Stimulated activated CD8-positive, alpha-beta memory T cell treated with anti-CD3 and anti-CD28 coated beads, Interleukin-2, amount 100 ng/mL, for 1 hour (primary cell): ENCODE measurements at places on chromosomes 7 and 10.

DNA sequence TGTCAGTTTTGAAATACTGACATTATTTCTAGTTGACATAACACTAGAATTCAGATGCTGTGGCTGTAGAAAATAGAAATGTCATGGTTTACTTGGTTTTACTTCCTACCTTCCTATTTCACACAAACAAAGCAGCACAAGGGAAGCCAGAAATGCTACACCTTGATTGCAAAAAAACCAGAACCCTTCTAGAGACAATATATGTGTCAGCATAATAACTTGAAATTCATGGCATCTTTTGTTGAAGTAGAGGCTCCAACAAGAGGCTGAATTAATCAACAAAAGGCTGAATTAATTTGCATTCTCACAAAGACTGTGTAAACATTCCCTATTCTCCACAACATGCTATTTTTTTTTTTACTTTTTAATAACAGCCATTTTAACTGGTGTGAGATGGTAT, 25.2 kb downstream of the ZNF117 start:
- no peak for DNase-seq

- DNase-seq = no peak
These were observed 108.4 kb upstream of the TBX20 start for GRCh38 chr7:35362341-35362740.

DNA sequence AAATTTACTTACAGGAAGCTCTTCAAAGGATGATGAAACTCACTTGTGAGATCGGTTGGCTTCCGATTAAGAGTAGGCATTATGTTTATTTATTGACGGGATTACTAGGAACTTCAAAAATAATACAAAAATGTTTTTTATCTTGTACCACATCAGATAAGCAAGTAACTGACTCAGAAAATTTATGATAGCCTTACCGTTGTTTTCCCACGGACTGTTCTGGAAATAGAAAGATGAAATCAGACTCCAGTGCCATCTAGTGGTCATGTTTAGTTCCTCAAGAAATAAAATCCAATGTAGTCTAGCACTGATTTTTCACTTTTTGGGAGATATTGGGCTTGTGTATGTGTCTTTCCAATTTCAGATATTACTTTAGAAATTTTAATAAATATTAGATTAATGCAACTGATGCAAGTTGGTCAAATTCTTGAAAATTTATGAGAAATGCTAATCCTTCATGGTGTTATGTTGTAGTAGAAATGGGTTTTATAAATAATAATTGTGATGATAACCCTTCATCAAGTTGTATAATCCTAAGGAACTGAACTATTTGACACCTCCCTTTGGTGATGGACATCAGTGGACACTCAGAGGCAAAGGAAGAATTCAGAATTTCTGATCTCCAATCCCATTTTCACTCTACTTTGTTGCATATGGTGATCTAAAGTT, 168.8 kb downstream of the TMEM26 start:
- no peak for DNase-seq

DNA sequence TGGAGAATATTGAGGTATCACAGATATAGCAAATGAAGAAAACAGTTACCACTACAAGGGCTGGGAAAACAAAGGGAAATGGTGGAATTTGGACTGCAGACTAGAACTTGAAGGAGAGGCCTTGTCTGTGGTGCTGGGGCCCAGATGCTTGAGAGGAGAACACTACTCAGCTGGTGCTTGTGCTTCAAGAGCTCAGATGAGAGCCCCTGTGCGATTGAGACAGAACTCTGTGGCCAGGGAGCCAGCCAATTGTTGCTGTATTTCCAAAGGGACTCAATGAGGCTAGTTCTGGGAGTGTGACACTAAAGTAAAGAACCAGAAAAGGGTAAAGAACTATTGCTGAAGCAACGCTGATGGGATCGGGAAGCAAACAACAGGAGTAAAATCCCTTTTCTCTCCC, 406.5 kb upstream of the SEMA3D start:
- DNase-seq = no peak

GRCh38 chr7:42115795-42116194, 121.2 kb downstream of the GLI3 start:
- DNase-seq = no peak

DNA sequence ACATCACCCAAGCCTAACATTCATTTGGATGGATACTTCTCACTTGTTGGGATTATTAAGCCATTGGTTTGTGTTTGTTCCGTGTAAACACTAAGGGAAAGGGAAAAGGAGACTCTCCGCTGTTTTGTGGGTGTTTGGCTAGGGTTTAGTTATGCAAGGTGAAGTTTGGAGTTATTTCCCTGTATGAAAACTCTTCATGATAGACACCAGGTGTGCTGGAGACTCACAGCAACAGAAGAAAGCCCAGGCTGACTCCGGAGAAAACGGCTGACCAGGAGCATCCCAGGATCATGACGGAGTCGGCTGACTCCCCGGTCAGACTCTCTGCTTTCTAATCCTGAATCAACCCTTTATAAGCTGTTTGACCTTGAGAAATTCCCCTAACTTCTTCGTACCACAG, 94.1 kb upstream of the KLF6 start:
- no peak for DNase-seq

DNA sequence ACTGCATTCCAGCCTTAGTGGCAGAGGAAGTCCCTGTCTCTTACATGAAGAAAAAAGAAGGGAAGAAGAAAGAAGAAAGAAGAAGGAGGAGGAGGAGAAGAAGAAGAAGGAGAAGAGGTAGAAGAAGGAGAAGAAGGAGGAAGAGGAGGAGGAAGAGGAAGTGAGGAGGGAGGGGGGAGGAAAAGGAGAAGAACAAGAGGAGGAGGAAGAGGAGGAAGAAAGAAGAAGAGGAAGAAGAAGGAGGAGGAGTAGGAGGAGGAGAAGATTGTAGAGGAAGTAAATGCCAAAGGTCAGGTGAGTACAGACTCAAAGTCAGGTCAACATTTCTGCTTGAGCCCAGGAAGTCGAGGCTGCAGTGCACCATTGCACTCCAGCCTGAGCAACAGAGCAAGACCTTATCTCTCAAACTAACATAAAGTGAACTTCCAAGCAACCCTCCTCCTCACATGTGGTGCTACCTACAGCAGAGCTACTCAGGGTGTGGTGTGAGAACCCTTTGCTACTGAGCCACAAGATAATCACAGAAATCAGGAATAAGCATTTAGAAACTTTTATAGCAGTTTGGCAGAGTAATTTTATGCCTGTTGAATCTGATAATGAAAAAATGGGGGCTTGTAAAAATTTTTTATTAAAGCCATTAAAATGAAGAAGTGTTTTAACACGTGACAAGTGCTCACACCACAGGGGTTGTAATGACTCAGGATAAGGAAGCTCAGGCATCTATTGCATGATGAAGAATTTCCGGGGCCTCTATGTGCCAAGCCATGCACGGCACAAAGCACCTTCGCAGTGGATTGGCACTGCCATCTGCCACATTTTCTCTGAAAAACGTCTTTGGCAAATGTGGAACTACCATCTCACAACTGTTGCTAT, 224.9 kb upstream of the AUTS2 start:
- DNase-seq = no peak

DNA sequence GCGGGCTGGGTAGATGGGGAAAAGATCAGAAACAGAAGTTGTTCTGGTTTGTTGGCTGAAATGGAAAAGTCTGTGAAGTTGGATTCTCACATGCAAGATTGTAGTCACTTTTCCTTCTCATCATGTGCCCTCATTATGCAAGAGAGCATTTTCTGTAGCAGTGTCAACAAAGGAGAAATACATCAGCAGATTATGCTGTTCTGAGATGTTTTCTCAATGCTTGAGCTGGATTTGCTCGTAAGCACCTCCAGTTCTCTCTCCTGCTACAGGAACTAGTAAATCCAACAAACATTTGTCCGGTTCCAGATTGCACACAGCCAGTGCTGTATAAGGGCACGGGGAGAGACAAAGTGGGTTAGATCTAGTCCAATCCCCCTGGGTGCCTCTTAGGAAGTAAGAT, 90.0 kb downstream of the GATA3 start:
- no peak for DNase-seq

- DNase-seq = no peak
These were observed 18.7 kb upstream of the ZNF488 start for GRCh38 chr10:47402641-47403301.

DNA sequence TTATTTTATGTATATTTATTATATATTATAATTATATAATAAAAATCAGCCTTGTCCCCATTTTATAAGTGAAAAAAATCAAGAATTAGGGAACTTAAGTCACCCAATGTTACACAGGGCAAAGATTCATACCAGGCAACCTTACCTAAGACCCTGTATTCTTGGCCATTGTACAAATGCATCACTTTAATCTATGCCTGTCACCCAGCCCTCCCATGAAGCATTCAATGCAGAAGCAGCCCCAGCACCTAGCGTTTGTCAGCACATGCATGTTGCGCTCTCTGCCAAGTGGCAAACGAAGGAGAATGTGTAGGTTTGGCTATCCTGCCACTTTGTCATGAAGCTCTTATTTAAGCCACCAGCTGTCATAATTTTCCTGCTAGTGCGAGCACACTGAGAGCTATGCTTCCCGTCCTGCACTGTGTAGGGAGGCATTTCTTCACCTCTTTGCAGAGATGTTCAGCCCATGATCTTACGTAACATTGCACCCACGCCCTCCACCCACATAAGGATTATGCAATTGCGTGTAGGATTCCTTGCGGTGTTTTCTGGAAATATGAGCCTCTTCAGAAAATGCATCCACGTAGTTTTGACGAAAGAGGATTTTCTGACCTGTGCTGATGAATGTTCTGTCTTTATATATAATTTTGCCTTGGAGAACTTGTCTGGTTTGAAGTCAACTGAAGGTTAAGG, 7.7 kb upstream of the COBL start:
- DNase-seq = no peak

DNA sequence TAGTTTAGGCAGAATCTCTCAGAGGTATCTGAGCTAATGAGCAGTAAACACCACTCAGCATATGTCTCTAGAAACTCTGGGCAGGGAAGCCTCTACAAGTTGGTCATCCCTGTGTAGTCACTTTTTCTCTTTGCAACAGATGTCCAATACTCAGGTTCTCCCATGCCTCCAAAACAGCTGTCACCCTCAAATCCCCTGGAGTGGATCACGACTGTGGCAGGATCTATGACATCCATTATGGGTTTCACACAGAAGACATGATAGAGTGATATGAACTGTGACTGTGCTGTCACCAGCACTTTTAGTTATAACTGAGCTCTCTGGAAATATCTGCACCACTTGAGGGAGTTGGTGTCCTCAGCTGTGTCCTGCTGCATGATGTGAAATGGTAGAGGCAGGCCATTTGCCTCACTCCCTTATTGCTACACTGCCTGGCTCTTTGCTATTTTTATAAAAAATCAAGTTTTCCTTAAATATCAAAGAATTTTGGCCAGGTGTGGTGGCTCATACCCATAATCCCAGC, 24.1 kb upstream of the ZNRF2 start:
- DNase-seq = no peak

- no peak for DNase-seq
These were observed 154.7 kb upstream of the KAT6B start for GRCh38 chr10:74671716-74672115.

DNA sequence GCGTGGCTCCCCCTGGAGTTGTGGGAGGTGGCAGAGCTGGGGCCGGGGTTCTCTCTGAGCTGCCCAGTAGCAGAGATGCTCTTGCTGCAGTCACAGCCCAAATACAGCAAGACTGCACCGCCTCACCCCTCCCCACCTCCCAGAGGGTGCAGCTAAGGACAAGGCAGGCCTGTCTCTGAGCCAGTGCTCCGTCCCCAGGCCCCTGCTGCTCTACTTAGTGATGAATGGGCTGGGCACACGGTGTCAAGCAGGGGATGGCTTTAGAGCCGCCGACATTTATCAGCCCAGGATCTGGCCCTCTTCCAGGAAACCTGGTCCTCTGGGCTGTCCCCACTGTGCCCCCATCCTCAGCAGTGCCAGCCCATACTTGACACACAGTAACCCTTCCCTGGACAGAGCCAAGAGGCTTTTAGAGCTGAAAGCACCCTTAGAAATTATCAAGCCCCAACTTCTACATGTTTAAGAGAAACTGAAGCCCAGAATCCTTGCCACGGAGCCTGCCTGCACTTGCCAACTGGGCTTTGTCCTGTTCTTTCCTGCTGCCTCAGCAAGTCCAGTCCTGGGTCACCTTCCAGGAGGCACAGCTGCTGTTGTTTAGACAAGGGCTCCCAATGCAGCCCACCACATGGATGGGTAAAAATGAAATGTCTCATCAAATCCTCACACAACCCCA, 137.1 kb upstream of the UNC5B start:
- DNase-seq = no peak
